ENCODE measurements at places on chromosomes 11 and 22. TPM values are rescaled to one million over a fixed set of nuclear protein-coding genes. Genes with fewer than 3 reads are reported as not detected.

The YAP1 gene
- total RNA-seq = 0.11 TPM

DNA sequence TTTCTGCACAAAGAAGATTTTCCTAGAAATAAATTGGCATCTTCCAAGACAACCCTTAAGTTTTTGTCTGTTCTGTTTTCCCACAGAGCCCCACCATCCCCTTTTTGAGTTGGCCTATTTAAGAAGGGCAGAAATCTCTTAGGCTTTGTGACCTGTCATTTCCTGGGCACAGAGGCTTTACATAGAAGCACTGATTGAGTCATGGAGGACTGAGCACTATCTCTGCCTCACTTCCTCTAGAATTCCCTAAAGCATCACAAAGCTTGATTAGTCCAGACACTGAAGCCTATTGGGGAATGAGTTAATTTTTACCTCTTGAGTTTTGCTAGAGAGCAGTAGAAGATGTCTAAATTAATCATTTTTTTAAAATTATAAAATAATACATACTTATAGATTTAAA, 25.4 kb downstream of the TRIM44 start:
- no peak for DNase-seq
- peaks cover 5% of the 10 kb centered on the region for H3K4me1 ChIP-seq
- H3K4me3 ChIP-seq = no peak overlapping the region
- no peak overlapping the region for H3K27ac ChIP-seq
- H3K27me3 ChIP-seq = no peaks in the 10 kb centered on the region
- peaks cover 32% of the 10 kb centered on the region for H3K36me3 ChIP-seq

GRCh38 chr11:29530961-29531360, 485.9 kb downstream of the KCNA4 start:
- no peaks in the 10 kb centered on the region for H3K4me1 ChIP-seq
- no peaks in the 10 kb centered on the region for H3K27me3 ChIP-seq
- H3K27ac ChIP-seq = no peak overlapping the region
- no peaks in the 10 kb centered on the region for H3K36me3 ChIP-seq
- no peak overlapping the region for H3K4me3 ChIP-seq
- no peak for DNase-seq

GRCh38 chr11:16989554-16989953, 24.7 kb downstream of the PLEKHA7 start:
- H3K27me3 ChIP-seq = no peaks in the 10 kb centered on the region
- no peak overlapping the region for H3K4me3 ChIP-seq
- no peak overlapping the region for H3K27ac ChIP-seq
- peaks cover 22% of the 10 kb centered on the region for H3K4me1 ChIP-seq
- no peak for DNase-seq

GRCh38 chr11:34730544-34731295, 109.8 kb downstream of the EHF start:
- H3K36me3 ChIP-seq = no peaks in the 10 kb centered on the region
- peaks cover 8% of the 10 kb centered on the region for H3K27me3 ChIP-seq
- no peak overlapping the region for H3K27ac ChIP-seq
- no peak for DNase-seq
- no peak overlapping the region for H3K4me3 ChIP-seq

DNA sequence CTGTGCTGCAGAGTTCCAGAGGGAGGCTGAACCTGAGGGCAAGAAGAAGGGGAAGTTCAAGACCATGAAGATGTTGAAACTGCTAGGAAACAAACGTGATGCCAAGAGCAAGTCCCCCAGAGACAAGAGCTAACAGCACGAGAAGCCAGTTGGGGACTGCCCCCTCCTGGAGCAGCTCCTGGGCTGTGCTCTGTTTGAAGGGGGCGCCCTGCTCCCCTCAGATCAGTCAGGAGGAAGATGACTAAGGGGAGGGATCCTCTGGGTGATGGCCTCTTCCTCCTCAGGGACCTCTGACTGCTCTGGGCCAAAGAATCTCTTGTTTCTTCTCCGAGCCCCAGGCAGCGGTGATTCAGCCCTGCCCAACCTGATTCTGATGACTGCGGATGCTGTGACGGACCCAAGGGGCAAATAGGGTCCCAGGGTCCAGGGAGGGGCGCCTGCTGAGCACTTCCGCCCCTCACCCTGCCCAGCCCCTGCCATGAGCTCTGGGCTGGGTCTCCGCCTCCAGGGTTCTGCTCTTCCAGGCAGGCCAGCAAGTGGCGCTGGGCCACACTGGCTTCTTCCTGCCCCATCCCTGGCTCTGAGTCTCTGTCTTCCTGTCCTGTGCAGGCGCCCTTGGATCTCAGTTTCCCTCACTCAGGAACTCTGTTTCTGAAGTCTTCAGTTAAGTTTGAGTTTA, 12.6 kb downstream of the C22orf23 start:
- H3K27ac ChIP-seq = no peak overlapping the region
- no peak for DNase-seq
- H3K4me3 ChIP-seq = no peak overlapping the region
- peaks cover 2% of the 10 kb centered on the region for H3K4me1 ChIP-seq

The GGT5 gene
- 0.11 TPM for total RNA-seq

- no peak for DNase-seq
- no peaks in the 10 kb centered on the region for H3K36me3 ChIP-seq
- H3K27me3 ChIP-seq = peaks cover 2% of the 10 kb centered on the region
- no peak overlapping the region for H3K27ac ChIP-seq
- H3K4me1 ChIP-seq = peaks cover 1% of the 10 kb centered on the region
These were observed 48.0 kb upstream of the ANO3 start for GRCh38 chr11:26283852-26284408.
